ENCODE measurements at places on chromosomes 1 and 21. TPM values are rescaled to one million over a fixed set of nuclear protein-coding genes. Genes with fewer than 3 reads are reported as not detected.

The CD160 gene
- total RNA-seq: 13.6 TPM

The PADI2 gene
- not detected for total RNA-seq

The UTS2 gene
- total RNA-seq: not detected

The MIER1 gene
- 39.8 TPM for total RNA-seq

The POFUT2 gene
- total RNA-seq: 11.7 TPM

The OR6N1 gene
- not detected for total RNA-seq

DNA sequence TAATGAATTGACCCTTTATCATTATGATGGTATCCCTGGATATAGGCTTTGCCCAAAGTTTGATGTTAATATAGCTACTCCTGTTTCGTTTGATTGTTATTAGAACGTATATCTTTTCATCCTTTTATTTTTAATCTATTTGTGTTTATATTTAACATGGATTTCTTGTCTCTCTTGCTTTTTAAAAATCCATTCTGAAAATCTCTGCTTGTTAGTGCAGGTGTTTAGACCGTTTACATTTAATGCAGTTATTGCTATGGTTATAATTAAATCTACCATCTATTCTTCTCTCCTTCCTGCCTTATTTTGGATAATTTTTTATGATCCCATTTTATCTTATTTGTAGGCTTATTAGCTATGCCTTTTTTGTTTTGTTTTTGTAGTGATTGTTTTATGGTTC, 12.4 kb downstream of the TSNAX start:
- no peak for DNase-seq

GRCh38 chr1:7930645-7931445, 9.8 kb downstream of the TNFRSF9 start:
- peak; percentile 57 for DNase-seq

GRCh38 chr1:156583821-156584622, 4.5 kb downstream of the TTC24 start:
- DNase-seq: peak; percentile 93

DNA sequence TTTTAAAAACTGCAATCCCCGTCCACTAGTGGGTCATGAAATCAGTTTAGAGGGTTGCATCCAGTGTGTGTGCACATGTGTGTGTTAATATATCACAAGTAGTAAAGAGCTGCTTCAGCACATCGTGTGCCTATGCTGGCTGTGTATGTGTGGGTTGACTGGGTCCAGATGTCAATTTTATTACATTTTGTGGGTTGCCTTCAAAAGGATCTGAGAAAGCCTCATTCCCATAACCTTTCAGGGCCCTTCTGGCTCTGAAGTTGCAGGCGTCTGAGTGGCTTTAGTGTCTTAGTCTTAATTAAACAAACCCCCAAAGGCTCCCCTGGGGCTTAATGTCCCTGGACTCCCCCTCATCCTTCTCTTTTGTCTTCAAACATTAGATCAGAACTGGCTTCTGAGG, 19.8 kb downstream of the PLA2G2D start:
- no peak for DNase-seq

GRCh38 chr1:216181590-216181989, 241.7 kb downstream of the USH2A start:
- no peak for DNase-seq

DNA sequence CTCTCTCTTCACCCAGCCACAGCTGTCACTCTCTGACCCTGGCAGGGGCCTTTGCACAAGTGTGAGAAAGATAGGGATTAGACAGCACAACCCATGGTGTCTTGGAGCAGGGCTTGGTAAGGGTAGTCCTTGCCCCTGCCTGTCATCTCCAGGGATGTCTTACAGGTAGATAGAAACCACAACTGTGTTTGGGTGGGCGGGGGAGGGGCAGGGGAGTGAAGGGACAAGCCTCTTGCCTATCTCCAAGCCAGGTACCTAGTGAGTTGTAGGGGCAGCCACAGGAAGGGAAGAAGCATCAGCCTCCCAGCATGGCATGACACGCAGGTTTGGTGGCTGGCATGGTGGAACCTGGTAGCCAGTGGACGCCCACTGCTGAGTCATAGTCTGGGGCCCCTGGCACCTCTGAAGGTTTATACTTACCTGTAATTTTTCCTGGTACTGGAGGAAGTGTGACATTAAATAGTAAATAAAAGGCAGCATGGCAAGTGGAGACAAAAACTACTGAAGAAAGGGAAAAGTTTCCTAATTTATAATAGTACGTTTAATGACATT, 97.5 kb downstream of the CLEC20A start:
- peak; percentile 2 for DNase-seq

DNA sequence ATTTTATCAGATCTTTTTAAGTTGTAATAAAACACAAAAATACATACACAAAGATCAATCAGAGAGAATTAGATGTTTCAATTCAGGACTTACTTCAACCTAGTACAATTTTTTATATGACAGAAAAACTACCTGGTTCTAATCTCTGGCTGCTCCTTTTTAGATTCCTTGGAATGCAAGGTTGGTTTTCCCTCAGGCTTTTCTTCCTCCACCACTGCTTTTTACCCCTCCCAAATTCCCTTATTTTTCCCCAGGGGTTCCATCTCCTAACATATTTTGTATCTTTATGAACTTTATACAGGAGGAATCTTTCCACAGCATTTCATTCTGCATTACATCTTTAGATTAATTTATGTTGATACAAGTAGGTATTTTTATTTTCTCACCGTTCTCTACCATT, 33.2 kb downstream of the PIK3R3 start:
- DNase-seq: no peak

DNA sequence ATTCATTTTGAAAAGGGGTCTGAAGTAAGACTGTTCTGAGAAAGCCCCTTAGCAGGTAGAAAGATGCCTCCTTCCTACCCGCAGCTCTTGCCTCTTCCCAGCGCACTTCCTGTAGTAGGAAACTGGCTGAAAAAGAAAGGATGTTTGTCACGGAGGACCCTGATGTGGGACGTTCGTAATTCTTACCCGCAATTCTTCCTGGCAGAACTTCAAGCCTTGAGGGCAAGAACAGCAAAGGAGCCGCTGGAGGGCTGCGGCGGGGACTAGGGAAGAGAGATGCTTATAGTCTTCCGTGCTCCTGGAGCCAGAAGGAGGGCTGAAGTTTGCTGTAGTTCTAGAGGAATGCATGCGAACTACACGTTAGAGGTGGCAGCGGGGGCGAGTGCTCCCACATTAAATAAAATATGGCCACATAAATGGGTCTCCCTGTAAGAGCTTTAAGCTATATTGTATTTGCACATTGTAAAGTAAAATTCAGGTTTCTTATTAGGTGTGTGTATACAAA, 6.3 kb downstream of the C1orf53 start:
- DNase-seq: no peak

- DNase-seq: no peak
Measured at GRCh38 chr1:7106442-7107108, 321.3 kb downstream of the CAMTA1 start.

GRCh38 chr1:21866707-21867043, 54.6 kb downstream of the LDLRAD2 start:
- DNase-seq: no peak

GRCh38 chr1:245566952-245567351, 412.2 kb downstream of the KIF26B start:
- DNase-seq: no peak

GRCh38 chr21:38039841-38040240, 123.6 kb upstream of the KCNJ6 start:
- DNase-seq: no peak

DNA sequence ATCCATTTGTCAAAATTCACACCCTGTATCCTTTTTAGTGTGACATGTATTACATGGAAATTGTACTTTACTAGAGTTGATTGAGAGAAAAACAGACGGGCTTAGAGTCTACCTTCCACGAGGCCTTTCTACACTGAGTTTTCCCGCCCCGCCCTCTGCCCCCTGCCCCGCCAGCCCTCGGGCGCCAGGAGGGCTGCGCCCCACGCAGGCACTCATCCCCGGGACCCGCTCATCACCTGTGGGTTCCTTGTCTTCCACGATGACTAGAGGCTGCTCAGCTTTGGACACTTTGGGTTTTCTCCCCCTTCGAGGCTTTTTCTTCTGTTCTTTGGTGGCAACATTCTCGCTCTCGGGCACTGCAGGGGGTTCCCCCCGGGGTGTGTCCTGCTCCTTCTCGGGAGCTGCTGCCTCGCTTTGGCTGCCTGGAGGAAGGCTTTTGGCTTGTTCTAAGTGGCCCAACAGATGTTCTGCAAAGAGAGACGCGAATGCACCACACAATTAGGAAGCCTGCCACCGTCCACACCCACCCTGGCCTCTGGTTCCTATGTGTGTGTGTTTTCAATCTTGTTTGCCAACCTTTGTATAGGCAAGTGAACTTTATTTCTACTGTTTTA, 39.6 kb downstream of the PRDM15 start:
- DNase-seq: no peak

- DNase-seq: no peak
Measured at GRCh38 chr21:33015096-33015495, 10.6 kb upstream of the OLIG2 start.

GRCh38 chr1:177163844-177164379, 600 bp downstream of the ASTN1 start:
- DNase-seq: no peak

DNA sequence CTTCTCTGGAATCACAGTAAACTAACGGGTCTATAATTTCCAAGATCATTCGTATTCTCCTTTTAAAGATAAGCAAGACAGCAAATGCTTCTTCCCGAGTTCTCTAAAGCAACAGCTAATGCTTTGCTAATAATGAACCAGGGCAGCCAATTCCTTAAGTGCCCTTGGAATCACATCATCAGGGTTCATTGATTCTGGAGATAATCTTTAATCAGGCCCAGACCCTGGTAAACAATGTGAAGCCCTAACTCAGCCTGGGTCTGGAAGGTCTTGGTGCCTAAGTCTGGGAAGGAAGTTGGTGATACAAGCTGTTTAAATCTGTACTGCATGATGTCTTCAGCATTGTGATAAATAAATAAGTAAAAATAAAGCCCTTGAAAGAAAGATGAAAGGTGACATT, 18.4 kb downstream of the ERI3 start:
- no peak for DNase-seq

GRCh38 chr1:155504207-155504606, 58.4 kb downstream of the ASH1L start:
- DNase-seq: no peak

- DNase-seq: no peak
Measured at GRCh38 chr21:33007747-33008146, 18.0 kb upstream of the OLIG2 start.

- no peak for DNase-seq
Measured at GRCh38 chr1:102252731-102253505, 256.2 kb upstream of the OLFM3 start.

GRCh38 chr1:32352239-32352745, 10.0 kb downstream of the FAM229A start:
- no peak for DNase-seq

GRCh38 chr1:239255628-239256160, 130.7 kb upstream of the CHRM3 start:
- no peak for DNase-seq

DNA sequence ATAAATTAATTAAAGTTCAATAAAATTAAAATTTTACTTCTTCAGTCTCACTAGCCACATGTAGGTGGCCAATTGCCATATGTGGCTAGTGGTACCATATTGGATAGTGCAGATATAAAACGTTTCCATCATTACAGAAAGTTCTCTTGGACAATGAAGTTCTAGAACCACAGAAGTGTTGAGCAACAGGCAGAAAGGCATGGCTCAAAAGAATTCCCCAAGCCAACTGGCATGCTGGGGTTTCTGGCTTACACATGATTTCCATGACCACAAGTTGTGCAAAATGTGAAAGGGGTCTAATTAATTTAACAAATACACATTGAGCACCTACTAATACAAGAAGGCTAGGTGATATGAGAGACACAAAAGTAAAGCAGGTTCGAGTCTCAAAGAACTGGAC, 72.2 kb upstream of the CDC42BPA start:
- DNase-seq: no peak

DNA sequence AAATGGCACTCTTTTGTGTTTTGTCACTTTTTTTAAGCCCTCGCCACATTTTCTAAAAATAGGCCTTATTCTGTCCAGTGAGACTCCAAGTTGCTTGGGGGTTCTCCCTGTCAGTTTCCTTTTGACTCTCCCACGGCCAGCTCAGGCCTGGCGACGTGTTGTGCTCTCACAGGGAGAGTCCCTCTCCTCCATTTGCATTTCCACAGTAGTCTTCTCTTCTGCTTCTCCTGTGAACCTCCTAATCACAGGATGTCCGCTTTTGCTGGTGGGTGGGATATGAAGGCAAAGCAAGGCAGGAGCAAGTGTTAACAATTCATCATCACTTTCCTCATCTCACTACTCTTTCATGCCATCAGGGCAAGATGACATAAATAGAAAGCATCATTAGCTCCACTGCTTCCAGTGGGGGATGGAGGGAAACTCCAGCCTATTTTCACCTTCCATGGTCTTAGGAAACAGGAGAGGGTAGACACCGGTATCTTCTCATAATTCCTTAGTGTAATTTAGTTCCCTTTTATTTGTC, 99.8 kb downstream of the INTS7 start:
- peak; percentile 91 for DNase-seq

- DNase-seq: no peak
Measured at GRCh38 chr1:164440232-164440631, 118.8 kb upstream of the PBX1 start.

- DNase-seq: no peak
Measured at GRCh38 chr1:41560496-41560895, 76.0 kb upstream of the EDN2 start.

DNA sequence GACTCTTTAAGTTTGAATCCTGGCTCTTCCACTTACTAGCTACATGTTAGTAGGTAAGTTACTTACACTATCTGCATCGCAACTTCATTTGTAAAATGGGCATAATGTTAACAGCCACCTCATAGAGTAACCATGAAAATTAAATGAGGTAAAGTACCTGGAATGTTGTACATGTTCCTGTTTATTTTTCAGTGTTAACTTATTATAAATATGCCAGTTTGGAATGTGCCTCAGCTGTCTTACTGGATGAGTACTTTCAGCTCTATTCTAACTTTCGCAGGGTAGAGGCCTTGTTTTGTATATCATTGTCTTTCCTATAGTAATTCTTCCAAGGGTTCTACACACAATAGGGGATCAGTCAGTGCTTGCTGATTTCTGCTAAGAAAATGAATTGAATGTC, 167.4 kb downstream of the DUSP10 start:
- DNase-seq: no peak

- DNase-seq: no peak
Measured at GRCh38 chr1:178232949-178233348, 139.0 kb downstream of the RASAL2 start.

GRCh38 chr1:202106340-202107254, 16.1 kb upstream of the GPR37L1 start:
- no peak for DNase-seq

Measured in activated CD8-positive, alpha-beta T cell treated with anti-CD3 and anti-CD28 coated beads for 36 hours (primary cell).